Stimulated activated naive CD4-positive, alpha-beta T cell (primary cell): ENCODE measurements at places on chromosomes 5 and 9.

DNA sequence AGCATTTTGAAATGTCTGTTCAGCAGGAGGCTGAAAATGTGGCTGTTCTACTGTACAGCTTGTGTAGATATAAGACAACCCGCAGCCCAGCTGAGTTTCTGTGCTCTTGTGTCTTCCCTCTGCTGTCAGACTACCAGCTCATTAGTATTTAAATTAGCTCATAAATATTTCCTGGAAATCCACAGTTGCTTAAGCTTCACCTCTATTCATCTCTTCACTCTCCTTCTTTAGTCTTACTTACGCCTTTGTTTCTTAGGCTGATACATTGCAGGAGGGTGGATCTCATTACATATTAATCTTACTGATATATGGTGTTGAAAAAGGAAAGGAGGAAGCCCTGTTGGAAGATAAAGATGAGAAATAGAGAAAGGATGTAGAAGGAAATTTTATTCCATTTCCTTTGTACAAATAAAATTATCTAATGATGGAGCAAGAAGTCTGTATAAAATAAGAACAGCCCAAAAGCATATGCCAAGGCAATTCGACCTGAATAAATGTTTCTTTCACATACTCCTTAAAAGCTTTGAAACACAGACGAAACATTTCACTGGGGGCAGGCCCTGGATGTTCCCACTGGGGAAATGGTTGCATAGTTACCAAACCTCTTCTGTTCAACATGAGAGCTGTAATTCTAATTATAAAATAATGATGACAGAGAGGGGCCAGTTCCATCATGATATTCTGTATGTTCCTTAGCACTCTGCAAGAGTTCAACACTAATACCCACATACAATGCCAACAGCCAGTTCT lies 111.8 kb upstream of the APC start:
- no peak for DNase-seq

GRCh38 chr5:111779922-111780292 lies 22.9 kb upstream of the NREP start:
- no peak for DNase-seq

DNA sequence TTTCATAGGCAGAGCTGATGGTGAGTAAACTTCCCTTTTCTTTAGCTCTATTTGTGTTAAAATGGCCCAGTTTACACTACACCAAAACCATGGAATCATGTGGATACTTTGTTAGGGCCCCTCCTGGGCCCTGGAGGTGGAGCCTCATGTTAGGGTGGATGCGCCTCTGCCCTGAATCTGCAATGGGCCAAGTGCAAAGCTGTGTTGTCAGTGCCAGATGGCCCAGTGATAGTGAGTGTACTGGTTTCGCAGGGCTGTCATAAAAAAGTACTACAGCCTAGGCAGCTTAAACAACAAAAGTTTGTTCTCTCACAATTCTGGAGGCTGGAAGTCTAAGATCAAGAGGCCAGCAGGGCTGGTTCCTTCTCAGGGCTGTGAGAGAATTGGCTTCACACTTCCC lies 64.8 kb downstream of the HSPA4 start:
- DNase-seq = no peak

GRCh38 chr5:33311893-33312292 lies 128.9 kb upstream of the TARS1 start:
- no peak for DNase-seq

DNA sequence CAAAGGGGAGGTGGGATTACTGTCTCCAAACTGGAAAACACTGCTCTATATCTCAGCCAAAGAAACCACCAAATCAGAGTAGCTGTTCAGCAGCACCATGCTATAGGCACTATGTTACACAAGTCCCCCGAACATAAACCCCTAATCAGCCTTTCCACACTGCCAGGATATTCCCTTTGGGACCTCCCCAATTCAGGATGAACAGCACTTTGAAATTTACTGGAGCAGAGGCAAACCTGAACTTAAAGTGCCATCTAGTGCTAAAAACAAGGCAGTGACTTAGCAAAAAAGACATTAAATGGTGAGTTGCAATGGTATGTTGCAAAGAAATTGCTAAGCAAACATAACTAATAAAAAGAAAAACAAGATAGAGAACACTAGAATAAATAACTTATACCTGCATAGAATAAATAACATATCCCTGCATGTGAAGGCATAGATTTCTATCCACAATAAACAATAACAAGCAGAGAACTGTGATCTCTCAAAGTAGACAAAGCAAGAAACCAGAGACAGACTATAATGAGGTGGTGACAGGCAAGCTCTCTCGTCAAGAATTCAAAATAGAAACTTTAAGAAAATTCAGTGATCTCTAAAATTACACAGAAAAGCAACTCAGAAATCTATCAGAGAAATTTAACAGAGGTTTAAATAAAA lies 584.4 kb upstream of the ACO1 start:
- DNase-seq = peak; percentile 28

DNA sequence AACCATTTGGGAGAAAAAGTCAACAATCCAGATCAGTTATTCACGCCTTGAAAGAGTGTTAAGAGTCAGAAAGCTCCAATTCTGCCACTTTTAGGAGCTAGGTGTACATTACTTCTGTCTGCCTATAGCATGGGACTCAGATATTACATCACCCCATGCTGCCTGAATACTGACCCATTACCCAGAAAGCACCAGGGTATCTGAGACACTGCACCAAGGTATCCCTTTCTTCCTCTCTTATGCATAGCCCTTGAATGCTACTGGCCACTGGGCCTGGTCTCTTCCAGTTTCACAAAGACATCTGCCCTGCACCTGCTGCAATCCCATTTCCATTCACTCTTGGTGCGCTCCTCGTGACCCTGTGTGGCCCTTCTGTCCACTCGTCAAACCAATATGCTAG lies 2.6 kb downstream of the STRBP start:
- no peak for DNase-seq

- no peak for DNase-seq
These were observed 66.4 kb upstream of the TMC1 start for GRCh38 chr9:72454871-72455491.

DNA sequence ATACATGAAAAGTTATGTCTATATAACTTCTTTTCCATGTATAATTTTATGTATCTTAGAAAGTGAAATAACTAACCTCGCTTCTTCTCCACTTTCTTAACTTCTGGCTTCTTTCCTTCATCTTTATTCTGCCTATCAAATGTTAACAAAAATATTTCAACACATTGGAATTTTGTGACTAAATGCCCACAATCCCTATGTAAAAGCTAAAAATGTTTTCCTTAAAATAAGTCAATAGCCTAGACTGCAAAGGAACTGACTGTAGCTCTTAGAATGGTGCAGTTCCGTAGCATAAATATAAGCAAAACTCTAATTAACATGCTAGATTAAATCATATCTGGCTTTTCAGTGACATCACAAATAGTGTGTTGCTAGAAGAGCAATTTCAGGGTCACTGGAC lies 40.9 kb downstream of the PSIP1 start:
- no peak for DNase-seq

DNA sequence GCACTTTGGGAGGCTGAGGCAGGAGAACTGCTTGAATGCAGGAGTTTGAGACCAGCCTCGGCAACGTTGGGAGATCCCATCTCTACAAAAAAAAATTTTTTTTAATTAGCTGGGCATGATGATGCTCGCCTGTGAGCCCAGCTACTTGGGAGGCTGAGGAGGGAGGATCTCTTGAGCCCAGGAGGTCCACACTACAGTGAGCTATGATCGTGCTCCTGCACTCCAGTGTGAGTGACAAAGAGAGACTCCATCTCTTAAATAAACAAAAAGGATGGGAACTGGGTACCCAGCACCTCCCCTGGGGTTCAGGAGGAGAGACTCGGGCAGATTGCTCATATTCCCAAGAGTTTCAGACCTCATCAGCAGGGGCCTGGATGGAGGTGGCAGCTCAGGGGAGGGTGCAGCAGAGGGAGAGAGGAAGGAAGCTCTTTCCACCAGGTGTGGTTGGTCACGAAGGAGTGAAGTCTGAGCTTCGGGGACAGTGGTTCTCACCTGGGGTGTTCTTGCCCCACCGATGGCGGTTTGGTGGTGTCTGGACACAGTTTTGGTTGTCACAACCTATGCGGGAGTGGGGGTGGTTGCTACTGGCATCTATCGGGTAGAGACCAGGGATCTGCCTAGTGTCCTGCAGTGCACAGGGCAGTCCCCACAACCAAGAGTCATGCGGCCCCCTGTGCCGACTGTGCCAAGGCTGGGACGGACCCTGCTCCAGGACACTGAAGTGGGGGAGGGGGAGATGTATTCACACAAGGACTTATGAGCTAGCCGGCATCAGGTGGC lies 72.7 kb downstream of the ANKRD33B start:
- no peak for DNase-seq

GRCh38 chr5:96601200-96601599 lies 61.0 kb upstream of the CAST start:
- DNase-seq = no peak

- no peak for DNase-seq
These were observed 305.4 kb upstream of the IRX2 start for GRCh38 chr5:3056866-3057265.

DNA sequence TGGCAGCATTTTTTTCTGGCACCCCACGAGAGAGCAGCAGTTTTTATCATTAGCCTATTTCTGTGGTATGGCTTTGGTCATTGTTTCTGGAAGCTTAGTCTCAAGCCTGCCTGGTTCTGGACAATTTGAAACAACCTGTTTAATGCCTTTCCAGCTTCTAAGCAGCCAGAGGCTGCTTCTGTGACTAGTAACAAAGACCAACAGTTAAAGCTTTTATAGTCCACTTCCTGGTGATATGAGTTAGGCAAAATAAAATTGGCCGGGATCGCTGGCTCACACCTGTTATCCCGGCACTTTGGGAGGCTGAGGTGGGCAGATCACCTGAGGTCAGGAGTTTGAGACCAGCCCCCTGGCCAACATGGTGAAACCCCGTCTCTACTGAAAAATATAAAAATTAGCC lies 24.0 kb downstream of the LYRM7 start:
- DNase-seq = no peak

DNA sequence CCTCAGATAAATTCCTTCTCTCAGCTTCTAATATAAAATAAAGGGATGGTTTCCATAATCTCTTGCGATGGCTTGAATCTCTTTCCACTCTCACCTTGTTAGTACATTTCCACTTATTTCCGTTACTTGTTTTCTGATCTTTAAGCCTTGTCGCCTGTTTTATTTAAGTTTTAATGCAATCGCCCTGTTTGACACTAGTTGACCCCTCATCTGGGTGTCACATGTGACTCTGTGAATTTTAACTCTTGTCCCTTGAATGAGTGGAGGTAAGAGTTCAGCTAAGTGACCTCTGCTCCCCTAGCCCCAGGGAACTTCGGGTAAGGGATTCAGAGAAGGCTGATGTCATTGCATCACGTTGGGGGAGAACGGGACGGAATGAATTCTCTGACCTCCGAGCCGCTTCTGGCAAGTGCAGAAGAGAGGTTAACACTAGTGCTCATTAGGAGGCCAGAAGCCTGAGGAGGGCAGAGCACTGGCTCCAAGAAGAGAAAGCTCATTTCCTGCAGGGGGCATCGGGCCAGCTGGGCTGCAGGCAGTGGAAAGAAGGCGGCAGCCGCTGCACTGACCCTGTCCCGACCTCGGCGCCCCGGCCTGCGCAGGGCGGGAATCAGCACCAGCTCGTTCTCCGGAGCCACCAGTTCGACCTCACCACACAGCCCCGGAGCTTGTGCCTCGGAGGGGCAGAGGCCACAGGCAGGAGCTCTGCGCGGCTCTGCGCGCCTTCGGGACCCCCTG lies 569 bp downstream of the HINT2 start:
- DNase-seq = no peak

- no peak for DNase-seq
These were observed 132.8 kb upstream of the RETREG1 start for GRCh38 chr5:16749626-16750025.

DNA sequence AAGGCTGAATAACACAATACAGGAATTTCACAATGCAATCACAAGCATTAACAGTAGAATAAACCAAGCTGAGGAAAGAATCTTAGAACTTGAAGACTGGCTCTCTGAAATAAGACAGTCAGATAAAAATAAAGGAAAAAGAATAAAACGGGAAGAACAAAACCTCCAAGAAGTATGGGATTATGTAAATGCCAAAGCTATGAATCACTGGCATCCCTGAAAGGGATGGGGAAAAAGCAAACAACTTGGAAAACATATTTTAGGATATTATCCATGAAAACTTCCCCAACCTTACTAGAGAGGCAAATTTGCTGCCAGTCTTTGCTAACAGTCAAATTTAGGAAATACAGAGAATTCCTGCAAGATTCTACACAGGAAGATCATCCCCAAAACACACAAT lies 157.9 kb downstream of the ALDH1A1 start:
- DNase-seq = no peak

GRCh38 chr9:37187713-37188439 lies 67.5 kb downstream of the ZCCHC7 start:
- no peak for DNase-seq

- DNase-seq = no peak
These were observed 32.2 kb upstream of the CDH18 start for GRCh38 chr5:20020247-20020646.

DNA sequence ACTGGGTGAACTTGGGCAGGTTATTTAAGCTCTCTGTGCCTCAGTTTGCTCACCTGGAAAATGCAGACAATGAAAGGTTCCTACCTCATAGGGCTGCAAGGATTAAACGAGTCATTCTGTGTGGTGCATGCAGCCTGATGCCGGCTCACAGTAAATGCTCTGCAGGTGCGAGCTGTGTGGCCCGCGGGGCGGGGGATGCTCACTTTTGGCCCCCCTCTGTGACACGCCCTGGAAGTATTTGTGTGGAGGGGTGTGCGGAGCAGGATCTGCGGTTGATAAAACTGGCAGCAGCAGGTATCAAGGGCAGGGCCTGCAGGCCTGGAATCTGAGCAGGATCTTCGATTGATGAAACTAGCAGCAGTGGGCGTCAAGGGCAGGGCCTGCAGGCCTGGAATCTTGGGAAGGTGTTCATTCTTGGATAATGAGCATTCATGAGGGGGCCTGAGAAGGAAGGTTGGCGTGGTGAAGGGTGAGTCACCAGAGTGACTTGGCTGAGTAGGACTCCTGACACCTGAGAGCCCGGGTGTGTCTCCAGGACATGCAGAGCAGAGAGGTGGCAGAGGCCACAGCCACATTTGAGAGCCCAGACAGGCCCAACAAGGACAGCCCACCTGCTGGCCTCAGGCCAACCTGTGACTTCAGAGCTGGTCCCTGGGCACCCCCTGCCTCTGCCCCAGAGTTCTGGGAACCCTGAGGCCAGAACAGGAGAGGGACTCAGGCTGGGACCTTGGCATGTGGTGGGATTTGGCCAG lies 11.9 kb downstream of the UNC5A start:
- DNase-seq = no peak

DNA sequence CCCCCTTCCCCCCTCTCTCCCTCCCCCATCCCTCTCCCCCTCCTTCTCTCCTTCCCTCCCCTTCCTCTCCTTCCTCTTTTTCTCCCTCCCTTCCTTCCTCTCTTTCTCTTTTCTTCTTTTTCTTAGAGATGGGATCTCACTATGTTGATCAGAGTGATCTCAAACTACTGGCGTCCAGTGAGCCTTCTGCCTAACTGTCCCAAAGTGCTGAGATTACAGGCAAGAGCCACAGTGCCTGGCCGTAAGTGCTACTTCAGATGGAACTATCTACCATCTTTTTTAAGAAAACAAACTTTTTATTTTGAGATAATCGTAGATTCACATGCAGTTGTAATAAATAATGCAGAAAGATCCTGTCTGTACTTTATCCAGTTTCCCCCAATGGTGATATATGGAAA lies 6.3 kb downstream of the RCL1 start:
- no peak for DNase-seq
